ENCODE measurements at places on chromosomes 7 and 10.
A peak's percentile ranks its signal among the peaks of the same experiment; 100 is the strongest.

DNA sequence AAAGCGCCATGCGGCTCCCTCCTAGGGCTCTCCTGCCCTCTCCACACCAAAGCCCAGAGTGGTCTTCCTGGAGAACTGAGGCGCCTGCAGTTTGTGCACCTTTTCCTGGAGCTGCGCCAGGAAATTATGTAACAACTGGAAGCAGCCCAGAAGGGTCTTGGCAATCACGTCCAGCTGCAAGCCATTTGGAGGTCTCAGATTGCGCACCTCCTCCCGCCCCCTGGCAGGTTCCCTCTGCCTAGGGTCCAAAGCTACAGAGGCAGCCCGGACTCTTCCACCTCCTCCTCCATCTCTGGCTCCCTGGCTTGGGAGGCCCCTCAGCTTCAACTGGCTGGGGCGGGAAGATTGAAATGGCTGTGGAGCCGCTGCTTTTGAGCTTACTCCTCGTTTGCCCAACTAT lies 34.0 kb upstream of the SFTPD start:
- DNase-seq: no peak

- no peak for DNase-seq
Observed at GRCh38 chr10:79087721-79088120, 19.0 kb downstream of the ZMIZ1 start.

DNA sequence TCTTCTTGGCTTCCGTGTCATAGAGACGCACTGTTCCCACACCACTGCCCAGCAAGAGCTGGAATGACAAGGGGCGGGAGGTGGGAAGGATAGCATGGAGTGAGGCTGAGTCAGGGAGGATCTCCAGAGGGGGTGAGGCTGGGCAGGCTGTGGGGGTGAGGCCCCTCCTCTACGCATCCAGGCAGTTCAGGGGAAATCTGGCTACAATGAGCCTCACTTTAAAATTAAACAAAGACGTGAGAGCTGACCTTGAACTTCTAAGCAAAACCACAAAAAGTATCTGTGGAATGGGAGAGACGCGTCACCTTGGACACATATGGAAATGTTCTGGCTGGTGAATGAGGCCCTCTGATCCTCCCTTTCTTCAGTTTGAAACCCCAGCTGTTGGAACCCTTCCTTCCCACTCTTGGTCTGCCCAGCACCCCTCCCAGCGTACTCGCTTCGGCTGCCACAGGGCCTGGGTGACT lies 17.7 kb downstream of the WDR91 start:
- peak; percentile 89 for DNase-seq

- no peak for DNase-seq
Observed at GRCh38 chr7:149237502-149237901, 1.9 kb upstream of the ZNF212 start.

DNA sequence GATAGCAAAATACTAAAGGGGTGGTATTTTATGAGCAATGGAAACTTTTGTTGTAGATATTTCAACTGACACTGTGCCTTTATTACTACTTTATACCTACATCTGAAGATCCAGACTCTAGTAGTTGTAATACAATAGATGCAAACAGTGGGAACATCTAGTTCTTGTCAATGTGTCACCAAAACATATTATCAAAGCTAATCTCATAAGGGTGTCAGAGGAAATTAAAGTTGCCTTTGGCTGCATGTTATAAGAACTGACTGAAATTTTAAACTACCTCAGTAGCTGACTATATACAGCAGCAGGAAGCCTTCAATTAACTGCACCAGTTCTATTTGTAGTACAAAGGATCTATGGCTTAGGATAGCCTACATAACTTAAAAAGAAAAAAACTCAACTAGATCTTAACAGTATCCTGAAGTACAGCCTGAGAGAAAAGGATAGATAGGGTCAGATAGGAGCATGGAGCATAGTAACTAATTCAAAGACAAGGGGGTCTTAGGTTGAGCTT lies 30.9 kb downstream of the HDAC9 start:
- DNase-seq: no peak

- DNase-seq: no peak
Observed at GRCh38 chr7:149681274-149681673, 92.1 kb downstream of the ZNF467 start.

DNA sequence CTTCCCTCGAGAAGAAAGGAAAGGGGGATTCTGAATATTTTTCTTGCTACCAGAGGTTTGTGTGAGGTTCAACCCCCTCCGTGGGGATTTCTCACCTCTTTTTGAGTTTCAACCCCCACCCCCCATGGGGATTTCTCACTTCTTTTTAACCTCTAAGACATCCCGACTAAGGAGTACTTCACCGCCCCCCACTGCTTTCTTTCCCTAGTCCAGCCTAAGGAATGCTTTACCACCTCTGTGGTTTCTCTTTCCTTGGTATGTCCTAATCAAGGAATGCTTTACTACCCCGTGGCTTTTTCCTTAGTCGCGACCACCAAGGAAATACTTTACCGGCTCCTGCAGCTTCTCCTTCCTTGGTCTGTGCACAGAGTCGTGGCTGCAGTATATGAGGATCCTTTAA lies 149.4 kb downstream of the LYZL1 start:
- DNase-seq: no peak

DNA sequence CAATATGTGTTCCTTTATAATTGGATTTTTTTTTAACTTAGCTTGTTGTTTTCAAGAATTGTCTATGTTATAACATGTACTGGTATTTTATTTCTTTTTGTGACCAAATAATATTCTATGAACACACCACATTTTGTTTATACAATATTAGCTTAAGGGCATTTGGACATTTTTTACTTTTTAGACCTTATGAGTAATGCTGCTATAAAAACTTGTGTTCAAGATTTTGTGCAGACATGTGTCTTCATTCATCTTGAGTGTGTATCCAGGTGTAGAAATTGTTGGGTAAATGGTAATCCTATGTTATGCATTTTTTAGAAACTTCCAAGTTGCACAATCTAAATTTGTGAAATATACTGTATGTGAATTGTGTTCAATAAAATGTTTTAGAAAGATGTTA lies 936.7 kb downstream of the CCSER2 start:
- DNase-seq: no peak
